Right ventricle myocardium superior (tissue), 1 donor: ENCODE measurements at places on chromosomes 12 and 14. TPM values are rescaled to one million over a fixed set of nuclear protein-coding genes. Genes with fewer than 3 reads are reported as not detected.

- DNase-seq = no peak
Observed at GRCh38 chr14:21521501-21521900, 4.6 kb downstream of the SALL2 start.

DNA sequence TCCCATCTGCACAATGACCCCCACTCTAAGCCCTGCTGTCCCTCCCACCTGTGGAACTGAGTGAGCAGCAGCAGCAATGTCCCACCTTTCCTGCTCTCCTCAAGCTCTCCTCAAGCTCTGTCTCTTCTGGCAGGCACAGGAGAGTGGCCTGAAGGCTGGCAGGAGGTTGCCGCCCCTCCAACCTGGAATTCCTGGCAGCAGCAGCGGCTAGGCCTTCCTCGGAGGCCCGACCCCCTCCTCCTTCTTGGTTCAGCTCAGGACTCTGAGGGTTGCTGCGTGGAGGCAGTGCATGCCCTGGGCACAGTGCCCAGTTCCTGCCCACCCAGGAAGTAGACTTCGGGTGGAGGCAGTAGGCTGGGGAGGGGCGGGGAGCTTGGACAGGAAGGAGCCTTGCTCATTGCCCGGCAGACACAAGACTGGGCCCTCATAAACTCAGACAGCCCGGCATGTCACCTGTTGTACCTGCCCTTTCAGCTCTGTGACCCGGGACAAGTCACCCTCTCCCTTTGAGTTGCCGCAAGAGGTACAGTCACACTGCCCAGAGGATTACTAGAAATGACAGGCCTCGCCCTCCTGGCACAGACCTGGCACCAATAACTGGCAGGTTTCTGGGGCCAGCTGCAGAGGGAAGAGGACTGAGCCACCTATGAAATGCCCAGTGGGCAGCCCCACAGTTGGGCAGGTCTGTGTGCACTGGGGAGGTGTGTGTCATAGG, 2.1 kb upstream of the SERPINA1 start:
- DNase-seq = peak; percentile 85

DNA sequence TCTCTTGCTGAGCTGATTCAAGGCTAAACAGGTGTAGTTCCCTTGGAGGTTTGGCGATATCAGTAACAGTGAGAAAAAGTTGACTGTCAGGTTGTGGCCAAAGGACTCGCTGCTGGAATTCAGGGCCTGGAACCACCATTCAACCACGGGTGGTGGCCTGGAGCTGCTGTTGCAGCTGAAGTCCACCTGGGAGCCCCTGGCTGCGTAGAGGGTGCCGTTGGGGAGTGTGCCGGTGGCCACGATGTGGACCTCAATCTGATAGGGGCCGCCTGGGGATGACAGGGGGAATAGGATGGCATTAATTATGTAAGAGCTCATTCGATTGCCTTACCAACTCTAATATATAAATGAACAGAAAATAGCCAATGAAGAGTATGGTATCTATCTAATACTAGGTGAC, 21.2 kb upstream of the WSB2 start:
- no peak for DNase-seq

DNA sequence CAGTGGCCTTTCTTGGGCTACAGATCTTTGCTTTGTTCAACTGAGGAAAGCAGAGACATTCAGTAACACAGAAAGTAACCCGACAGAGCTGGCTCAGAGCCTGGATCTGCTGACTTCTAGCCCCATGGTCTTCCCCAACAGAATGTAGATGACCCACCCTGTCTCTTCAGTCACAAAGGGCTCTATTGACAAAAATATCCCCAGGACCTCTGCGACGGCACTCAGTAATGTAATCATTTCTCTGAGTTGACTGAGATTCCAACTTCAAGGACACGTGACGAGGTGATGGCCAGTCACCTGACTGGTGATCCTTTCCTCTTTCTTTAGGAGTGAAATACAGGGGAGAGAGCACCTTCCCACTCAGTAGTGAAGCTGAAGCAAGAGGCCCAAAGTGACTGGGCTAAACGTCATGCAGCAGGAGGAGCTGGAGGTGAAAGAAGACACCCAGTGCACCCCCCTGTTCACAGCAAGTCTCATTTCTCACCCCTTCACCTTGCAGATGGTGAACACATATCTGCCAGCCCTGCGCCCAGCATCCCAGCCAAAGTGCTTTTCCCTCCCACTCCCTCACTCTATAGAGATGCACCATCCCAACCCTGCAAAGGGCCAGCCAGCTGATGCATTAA, 179.2 kb upstream of the EGLN3 start:
- DNase-seq = no peak

- no peak for DNase-seq
Observed at GRCh38 chr12:38328306-38328895, 11.8 kb downstream of the ALG10B start.

GRCh38 chr14:80266930-80267329, 55.6 kb upstream of the DIO2 start:
- no peak for DNase-seq

DNA sequence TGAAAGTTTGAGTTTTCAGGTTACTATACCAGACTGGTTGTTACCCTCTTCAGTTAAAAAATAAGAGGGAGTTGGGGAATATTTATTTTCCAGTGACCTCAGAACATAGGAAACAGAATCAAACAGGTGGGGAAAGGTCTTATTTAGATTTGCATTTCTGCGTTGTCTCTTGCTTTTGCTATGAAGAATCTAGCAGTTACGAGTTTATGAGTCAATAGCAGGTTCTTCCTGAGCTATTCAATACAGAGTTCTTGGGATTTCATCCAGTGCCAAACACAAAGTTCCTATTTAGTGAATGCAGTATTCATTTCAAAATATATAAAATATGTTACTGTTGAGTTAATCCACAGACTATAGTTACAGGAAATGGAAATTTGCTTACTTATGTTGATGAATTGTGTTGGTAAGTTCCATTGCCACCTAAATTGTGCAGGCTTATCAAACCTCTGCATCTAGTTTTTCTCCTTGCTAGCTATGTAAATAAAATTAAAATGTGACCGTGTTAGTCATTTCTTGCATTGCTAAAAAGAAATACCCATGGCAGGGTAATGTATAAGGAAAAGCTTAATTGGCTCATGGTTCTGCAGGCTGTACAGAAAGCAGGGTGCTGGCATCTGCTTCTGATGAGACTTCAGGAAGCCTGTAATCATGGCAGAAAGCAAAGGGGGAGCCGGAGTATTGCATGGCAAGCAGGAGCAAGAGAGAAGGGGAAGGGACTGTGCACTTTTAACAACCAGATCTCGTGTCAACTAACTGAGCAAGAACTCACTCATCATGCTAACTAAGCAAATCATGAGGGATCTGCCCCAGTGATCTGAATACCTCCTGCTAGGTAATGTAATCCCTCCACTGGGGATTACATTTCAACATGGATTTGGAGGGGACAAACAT, 110.2 kb downstream of the KTN1 start:
- DNase-seq = no peak

- DNase-seq = no peak
Observed at GRCh38 chr12:109331301-109331952, 16.3 kb upstream of the MYO1H start.

DNA sequence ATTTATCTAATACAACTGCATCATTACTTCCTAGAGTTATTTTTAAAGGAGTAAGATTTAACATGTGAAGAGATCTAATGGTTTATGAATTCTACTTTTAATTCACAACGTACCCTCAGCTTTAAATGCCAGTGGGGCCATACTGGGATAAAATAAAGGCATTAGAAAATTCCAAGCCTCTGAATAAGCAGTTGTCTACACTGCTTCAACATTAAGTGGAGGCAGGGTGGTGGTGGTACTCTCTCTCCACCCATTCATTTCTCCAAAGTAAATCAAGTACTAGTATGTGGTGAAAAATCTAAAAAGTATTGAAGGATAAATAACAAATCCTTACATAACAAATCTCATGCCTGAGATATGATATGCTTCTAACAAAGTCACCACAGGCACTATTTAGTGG, 52.4 kb downstream of the FERMT2 start:
- DNase-seq = no peak

DNA sequence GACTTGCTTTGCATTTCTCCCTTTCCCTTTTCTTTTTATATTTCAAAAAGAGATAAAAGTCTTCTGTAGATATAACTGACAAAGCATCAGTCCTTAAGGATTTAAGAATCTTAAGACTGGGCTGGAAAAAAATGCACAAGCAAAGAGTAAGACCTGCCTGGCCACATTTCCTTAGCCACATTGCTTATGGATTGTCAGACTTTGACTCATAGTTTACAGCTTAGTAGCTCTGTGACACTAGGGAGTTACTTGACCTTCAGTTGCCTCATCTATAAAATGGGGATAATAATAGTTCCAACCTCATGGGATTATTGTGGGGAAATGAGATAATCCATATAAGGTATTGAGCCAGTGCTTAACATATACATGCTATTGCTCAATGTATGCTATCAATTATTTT, 66.4 kb upstream of the STK38L start:
- DNase-seq = no peak

DNA sequence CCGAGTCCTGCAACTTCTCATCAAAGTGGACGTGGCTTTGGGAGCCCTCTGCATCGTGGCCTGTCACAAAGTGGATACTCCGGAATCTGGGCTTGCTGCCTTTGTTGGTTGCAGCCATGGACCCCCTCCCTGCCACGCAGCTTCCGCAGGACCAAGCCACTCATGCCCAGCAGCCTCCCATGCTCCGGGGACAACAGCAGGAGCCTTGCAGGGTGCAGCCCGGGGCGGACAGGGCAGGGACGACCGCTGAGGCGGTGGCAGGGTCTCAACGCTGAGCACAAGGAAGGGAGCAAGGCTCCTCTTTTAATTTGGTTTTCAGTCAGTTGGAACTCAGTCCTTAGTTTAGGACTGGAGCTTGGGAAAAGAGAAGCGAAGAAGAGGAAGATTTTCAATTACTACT, 12.1 kb upstream of the ADCY6 start:
- no peak for DNase-seq

DNA sequence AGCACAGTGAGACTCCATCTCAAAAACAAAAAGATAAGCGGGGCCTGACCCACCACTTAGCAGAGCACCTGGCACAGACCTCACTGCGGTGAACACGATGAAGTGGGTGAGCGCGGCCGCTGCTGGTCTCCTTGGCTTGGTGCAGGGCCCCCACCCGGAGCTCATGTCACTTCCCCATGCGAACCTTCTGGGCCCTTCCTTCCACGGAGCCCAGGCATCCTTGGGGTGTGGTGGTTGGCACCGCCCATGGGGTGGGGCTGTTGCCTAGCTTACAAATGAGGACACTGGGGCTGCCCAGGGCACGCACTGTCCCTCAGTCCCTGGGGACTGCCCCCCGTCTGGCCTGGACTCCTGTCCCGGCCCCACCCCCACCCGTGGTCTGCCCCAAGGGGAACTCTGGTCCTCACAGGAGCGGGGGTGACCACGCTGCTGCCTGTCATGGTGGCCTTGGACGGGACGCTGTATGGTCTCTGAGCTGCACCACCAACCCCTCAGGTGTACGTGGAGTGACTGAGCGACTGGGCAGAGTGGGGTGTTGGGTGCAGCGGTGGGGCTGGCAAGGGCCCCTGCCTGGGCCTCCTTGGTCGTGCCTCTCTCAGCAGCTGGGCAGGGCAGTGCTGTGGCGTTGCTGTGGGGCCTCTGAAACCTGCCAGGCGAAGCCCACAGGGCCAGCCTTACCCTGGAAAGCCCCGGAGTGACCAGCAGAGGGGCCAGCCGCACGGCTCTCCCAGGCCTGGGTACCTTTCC, 15.3 kb downstream of the FBRSL1 start:
- peak; percentile 71 for DNase-seq

- DNase-seq = no peak
Observed at GRCh38 chr12:1591034-1591433, 3.3 kb downstream of the FBXL14 start.

DNA sequence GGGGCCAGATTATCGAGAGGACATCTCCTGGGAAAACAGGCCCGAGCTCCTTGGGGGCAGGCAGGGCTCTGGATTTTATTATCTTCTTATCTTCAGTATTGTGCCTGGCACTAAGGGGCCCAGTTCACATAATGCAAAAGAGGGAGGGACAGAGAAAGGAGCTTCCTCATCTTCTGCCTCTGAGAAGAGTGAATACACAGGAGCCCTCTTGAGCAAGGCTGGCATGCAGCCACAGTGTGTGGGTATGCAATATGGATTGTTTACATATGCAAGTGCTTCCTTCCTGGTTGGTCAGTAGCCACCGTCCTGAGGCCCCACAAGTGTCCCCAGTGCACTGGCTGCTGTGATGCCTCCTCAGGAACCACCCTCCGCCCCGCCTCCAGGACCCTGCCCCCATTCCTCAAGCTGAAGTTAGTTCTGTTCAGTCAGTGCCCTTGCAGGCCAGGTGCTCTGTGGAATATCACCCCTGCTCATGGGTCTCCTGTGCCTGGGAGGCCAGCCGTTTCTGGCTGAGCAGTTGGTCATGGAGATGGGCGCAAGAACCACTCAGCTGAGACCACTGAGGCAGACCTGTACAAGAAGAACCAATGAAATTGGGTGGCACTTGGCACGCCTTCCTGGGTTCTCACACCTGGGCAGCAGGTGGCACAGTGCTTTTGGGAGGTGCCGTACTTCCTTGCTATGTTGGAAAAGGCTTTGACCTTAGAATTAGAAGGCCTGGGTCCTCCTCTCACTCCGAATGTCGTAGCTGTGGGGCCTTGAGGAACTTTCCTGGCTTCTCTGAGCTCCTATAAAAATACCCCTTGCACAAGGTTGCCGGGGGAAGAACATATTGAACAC, 35.1 kb upstream of the ACTN1 start:
- DNase-seq = peak; percentile 87

GRCh38 chr14:80844872-80845271, 96.7 kb downstream of the CEP128 start:
- no peak for DNase-seq

- no peak for DNase-seq
Observed at GRCh38 chr14:98278800-98279199, 993.2 kb downstream of the BCL11B start.

GRCh38 chr12:40000884-40001283, 105.0 kb downstream of the SLC2A13 start:
- DNase-seq = no peak

DNA sequence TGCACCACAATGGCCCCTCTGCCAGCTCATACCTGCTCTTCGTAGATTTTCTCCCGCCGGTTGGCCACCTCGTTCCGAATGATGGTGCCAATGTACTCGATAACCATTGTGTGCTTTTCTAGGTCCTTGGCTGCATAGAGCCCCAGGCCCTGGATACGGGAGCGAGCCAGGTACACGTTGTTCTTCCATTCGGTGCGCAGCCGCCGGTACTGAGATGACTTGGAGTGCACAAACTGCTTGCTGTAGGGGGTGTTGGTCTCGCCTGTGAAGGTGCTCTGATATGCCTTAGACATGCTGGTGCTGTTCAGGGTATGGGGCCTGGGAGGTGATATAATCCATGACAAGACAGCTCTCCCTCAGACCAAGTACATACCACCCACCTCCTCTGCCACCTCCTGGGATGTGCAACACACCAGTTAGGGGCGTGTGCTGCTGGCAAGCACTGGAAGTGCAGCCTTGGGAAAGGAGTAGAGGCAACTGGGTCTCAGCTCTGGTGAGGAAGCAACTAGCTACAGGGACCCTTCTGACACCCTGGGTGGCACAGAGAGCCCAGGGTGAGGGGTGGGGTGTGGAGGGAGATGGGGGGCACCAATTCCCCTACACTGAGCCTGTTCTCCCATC, 4.1 kb upstream of the PRKAG1 start:
- no peak for DNase-seq

Gene CMA1
- 1.9 TPM for total RNA-seq

Gene SLC25A21
- 0.78 TPM for total RNA-seq

Gene MYH6
- total RNA-seq = 4,934 TPM

Gene PLCZ1
- total RNA-seq = not detected

Gene BRI3BP
- total RNA-seq = 3.5 TPM

Gene PRKD1
- 4.0 TPM for total RNA-seq

Gene EDDM3A
- total RNA-seq = not detected

Gene PIGH
- total RNA-seq = 12.0 TPM

Gene RAD9B
- 0.67 TPM for total RNA-seq
